Fibroblast of skin of right quadriceps (primary cell): ENCODE measurements at places on chromosomes 13 and 19.

DNA sequence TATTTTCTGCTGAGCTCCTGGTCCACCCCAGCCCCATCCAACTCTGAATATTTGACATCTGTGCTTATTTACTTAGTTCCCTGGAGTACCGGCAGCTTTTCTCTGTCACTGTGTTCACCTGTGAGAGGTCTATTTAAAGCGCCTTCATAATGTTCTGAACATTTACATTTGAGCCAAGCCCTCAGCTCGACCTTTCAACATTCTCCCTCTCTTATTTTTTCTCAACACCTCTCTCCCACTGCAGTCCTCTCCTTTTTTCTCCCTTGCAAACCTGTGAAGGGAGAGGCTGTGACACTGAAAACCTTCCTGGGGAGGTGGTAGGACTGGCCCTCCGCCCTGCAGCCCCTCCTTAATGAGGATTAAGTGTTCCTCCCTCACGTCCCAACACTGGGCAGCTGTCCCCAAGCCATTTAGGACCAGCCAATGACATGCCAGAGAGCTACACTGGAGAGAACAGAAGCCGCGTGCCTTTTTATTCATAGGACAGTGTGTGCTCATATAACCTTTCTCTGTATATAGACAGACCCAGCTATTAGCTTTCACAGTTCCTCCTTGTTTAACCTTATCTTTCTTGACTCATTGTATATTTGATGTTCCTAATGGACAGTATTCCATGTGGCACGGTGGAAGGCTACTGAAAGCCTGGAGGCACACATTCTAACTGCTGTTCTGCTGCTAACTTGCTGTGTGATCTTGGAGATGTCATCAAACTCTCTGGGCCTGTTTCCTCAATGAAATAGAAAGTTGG is 134.8 kb downstream of the NUFIP1 start:
- no peak for DNase-seq

- DNase-seq = no peak
Measured at GRCh38 chr19:3617463-3617862, 9.1 kb downstream of the CACTIN start.

DNA sequence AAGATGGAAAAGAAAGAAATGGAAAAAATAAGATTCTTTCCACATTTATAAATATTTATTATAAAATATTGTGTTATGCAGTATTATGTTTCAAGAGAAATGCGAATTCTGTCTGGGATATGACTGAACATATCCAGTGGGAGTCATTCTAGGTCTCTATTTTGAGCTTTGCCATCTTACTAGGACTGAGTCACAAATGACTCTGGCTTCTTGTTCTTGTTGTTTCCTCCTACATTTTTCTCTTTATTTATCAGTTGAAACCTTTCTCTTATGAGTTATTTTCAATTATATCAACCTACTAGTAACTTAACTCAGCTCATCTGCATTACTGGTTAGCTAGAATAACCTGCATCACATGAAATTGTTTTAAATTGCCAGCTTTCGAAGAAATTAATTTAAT is 1247.3 kb downstream of the SLITRK1 start:
- DNase-seq = no peak

GRCh38 chr19:55173714-55174409 is 6.2 kb downstream of the SYT5 start:
- peak; percentile 76 for DNase-seq
